ENCODE measurements at places on chromosomes 1 and 21.

DNA sequence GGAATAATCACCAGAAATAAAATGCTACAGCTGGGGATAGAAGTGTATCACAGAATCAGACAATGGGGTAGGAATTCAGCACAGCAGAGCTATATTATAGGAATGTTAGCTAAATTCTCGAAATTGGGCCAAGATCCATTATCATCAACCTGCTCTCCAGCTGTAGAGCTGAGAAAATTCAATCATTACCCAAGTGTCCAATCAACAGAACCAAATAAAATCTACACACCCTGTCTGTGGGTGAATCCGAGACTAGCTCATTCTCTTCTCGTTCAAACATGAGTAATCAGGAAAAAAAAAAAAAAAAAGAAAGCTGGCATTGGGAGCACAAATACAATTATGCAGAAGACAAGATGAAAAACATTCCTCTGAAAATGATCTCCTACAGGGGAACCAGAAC, 119.2 kb downstream of the CDC7 start:
- no peak for DNase-seq

DNA sequence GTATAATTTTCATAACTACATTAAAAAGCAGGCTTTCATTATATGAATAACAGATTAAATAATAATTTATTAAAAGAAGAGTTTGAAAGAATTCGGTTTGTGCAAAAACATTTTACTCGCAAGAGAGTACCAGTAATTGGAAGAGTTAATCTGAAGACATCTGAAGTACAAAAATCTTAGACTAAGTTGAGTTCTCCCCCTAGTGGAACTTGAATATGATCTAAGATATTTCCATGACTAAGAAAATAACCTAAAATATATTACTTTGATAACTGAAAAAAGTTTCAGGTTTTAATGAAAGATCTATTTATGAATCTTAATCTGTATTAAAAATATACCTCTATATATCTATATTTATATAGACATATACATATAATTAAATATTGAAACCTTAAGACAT, 112.5 kb upstream of the GFI1 start:
- DNase-seq = no peak

DNA sequence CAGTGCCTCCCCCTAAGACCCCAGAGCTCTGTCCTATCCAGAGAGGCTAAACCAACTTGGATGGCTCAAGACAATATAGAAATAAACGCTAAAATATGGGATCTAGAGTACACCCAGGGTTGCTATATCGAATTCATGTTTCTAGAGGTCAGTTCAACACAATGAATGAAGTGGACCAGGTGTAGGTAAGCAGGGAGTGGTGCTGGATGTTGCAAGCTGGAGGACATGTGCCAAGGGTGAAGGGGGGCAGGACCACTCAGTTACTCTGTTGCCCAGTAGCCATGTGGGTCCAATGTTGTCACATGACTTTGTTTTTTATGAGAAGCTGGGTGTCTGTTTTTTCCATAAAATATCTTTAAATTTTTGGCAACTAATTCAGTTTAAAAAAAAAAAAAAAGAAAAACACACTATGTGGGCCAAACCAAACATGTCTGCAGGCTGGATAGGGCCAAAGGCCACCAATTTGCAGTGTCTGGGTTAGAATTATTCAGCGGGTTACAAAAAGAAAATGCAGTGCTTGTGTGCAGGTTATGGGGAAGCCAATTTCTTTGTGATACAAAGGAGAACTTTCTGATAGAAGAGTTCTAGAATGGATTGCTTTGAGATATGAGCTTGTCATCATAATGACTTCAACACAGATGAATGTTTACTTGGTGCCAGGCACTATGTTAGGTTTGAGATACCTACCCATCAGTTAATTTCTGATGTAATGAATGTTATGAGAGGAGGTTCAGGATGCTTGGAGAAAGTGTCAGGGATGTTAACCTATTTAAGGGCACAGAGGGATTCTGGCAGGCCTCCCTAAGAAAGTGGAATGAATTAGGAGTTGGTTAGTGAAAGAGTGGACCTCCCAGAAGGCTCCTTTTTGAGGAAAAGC, 8.9 kb downstream of the CACHD1 start:
- DNase-seq = no peak

GRCh38 chr1:171742577-171742922, 685 bp upstream of the VAMP4 start:
- DNase-seq = no peak

- DNase-seq = no peak
These were observed 663.7 kb downstream of the ADGRL2 start for GRCh38 chr1:82464362-82465001.

DNA sequence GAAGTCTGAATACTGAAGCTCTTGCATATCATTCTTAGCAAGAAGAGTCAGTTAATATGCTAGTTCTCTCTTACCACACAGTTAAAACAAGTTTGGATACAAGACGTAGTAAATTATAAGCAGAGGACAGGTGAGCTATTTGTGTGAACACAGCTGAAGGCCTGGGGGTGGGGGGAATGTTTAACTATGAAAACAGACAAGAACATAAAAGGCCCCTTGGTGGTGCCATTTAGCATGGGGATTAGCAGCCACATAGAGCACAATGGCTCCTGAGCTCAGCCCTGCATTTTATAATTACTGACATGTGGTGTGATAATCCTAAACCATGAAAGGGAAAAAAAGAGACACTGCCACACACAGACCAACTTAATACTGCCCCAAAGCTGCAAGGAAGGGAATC, 94.8 kb downstream of the TGFBR3 start:
- DNase-seq = no peak

DNA sequence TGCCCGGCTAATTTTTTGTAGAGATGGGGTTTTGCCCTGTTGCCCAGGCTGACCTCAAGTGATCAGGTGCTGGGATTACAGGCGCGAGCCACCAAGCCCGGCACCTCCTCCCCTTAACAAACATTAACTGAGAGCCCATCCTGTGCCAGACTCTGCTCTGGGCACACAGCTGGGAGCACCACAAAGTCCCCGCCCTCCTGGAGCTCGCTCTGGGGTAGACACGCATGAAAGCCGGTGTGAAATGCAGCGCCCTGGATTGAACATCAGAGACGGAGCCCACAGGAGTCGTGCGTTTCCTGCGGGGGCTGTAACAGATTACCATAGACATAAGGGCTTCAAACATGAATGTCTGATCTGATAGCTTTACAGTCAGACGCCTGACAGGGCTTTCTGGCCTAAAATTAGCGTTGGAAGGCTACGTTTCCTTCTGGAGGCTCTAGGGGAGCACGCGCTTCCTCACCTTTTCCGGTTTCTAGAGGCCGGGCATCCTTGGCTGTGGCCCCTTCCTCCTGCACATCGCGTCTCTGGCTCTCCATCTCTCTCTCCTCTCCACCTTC, 14.3 kb downstream of the SLC27A3 start:
- no peak for DNase-seq

DNA sequence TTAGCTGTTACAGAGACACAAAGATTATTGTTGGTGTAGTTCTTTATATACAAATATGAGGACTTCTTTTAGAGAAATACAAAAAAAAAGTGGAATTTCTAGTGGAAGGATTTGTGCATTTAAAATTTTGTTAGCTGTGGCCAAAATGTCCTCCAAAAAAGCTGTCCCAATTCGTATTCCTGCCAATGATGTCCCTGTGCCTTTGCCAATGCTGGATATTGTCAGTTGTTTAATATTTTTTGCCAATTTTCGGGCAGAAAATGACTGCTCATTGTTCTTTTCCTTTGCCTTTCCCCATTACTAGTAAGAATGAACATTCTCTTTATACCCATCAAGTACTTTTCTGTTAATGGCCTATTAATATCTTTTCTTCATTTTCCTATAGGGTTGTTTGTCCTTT, 110.0 kb upstream of the HOOK1 start:
- no peak for DNase-seq

GRCh38 chr1:18293291-18293690, 185.7 kb downstream of the IGSF21 start:
- no peak for DNase-seq

DNA sequence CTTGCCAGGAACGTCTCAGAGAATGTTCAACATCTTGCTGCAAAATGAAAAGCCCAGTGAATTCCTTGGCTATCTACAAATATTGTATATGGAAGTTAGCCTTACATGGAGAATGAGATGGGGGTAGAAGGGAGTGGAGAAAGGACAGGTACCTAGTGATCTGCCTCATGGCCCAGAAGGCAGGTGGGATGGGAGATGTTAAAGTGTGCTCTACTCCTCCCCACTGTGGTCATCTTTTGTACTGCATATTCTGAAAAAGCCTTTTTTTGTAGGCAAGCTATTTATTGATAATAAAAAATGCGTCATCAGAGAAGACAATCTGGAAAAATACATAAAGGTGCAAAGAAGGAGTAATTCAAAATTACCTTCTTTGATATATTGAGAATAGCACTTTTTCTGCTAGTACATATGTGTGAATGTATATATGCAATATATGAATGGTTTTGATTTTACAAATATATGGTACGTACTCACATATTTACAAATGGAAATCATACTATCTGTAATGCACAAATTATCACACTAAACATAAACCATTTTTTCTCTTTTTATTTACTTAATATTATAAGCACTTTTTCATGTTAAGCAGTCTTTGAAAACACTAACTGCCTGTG, 19.1 kb upstream of the SLC5A9 start:
- DNase-seq = no peak

- no peak for DNase-seq
These were observed at the start of gene TTC39A for GRCh38 chr1:51330331-51331201. TSS of gene TTC39A (minus strand) at chr1:51330562. CDS start at chr1:51330477, 85 bp downstream.

DNA sequence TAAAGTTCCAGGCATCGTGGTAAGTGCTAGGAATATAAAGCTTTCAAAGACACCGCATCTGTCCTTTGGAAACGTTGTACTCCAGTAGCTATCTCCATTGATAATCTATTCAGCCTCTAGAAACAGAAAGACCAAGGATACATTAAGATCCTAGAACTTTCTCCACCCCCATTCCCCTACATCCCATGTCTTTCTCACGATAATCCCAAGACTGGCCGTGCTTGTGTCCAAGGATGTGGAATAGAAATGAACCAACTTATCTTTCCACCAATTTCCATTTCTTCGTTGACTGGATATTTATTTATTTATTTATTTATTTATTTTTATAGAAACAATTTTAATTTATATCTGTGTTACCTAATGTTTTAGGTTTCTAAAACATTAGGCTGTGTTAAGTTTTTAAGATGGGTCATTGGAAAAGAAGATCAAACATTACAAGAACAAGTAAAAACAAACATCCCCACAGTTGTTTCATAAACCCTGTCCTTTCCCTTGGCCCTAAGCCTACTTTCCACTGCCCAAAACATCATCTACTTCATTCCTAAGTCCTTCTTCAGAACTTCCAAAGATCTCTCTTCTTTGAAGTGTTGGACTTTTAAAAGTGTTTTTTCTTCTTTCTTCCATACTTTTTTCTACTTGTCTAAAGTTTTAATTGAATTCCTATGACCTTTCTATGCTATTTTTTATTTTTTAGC, 39.7 kb downstream of the LRRC8C start:
- no peak for DNase-seq

- DNase-seq = no peak
These were observed 35.1 kb upstream of the ERRFI1 start for GRCh38 chr1:8061210-8061609.
